CD4-positive, alpha-beta T cell (primary cell): ENCODE measurements at places on chromosomes 1 and 21.

DNA sequence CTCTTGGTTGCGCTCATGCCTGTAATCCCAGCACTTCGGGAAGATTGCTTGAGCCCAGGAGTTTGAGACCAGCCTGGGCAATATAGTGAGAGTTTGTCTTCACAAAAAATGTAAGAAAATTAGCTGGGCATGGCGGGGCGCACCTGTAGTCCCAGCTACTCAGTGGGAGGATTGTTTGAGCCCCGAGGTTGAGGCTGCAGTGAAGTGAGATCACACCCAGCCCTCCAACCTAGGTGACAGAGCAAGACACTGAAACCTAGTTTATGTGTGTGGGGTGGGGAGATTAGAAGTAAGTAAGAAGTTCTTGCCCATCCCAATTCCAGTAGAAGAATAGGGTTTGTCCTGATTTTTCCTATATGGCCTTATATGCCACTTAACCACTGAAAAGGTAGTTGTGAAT lies 2.0 kb downstream of the RPL5 start:
- no peak for DNase-seq

GRCh38 chr1:179164494-179164893 lies 65.0 kb downstream of the ABL2 start:
- no peak for DNase-seq

DNA sequence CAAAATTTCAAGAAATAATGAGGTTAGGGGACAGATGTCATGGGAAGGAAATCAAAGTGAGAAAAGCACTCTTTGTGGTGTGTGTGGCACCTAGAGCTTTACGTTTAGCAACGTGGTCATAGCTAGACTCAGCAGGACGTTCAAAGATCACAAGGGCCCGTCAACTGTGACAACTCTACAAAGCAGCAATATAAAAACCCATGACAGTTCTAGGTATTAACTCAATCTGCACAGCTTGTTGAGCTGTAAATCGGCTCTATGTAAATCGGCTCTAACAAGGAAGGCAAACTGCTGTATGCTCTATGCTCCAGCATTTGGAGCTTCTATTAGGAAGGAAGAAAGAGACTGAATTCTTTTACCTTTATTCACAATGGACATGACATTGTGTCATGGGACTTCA lies 64.8 kb downstream of the TP53BP2 start:
- no peak for DNase-seq

DNA sequence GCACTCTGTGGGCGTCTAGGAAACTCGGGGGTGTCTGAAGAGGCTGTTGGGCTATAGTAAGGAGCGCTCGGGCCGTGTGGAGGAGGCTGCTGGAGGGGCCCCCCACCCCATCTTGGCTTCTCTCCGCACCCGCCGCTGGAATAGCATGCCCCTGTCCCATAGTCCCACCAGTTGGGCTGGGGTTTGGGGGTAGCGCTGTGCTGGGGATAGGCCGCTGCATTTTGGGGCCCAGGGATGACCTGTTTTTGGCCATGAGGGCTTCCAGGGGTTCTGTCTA lies 511 bp downstream of the EFNA3 start:
- DNase-seq: no peak

DNA sequence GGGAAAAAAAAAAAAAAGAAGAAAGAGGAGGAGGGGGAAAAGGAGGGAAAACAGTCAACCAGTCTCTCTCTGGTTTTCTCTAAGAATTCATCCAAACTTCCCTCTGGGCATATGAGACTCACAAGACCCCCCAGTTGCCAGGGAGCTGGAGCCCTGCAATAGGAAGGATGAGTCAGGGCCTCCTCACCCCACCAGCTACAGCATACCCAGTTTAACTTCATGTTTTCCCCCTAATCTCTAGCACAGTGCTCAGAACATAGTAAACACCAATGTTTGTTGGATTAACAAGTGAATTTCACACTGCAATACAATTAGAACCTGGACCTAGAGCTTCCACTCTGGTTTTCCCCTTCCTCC lies 7.8 kb downstream of the F11R start:
- DNase-seq: no peak

DNA sequence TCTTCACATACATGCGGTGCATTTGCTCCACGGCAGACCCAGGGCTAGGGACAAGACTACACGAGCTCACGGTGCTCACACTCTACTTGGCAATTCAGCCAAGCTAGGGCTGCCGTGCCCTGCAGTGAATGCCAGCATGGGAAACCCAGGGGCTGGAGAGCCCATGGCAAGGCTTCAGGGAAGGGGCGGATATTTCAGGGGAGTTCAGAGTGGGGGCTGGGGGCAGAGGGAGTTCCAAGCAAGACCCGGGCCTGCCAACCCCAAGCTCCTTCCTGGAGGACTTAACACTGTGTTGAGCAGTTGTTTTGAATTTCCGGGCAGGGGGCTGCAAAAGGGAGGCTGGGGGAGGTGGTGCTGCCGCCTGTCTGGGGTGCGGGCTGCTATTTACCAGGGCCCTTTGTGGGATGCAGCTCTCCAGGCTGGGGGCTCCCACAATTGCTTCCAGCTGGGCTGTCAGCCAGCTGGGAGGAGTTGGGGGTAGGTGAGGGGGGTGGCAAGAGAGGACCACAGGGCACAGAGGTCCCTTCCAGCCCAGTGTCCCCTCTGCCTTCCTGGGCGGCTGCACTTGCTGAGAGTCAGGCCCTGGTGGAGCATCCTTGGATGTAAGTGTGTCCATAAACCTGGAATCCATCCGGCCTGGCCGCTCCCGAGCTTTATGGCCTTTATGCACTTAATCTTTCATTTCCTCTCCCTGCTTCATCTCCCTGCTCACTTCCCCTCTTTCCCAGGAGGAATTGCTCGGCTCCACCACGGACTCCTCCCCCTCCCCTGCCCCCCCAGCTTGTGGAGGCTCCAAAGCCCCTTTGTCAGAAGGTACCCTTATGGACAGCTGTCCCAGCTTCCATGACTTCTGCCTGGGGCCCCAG lies 55.8 kb upstream of the SSBP3 start:
- DNase-seq: no peak

DNA sequence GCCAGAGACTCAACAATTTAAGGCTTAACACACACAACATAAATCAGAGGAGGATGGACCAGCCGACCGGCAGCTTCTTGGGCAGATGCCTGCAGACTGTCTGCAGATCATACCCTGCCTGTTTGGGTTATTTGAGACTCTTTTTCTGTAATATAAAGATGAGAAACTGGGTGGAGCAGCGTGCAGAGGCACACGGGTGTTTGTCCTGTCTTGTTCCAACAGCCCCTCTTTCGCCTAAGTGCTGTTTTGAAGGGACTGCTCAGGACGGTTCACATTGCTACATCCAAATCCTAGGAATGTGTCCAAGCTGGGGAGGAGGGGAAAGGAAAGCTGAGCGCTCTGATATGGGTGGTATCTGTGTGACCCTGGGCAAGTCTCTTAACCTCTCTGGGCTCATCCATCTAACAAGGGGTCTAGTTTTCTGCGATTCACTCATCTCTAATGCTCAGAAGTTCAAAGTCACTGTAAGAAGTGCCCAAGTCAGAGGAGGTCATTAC lies 149.9 kb downstream of the CLIC6 start:
- no peak for DNase-seq

DNA sequence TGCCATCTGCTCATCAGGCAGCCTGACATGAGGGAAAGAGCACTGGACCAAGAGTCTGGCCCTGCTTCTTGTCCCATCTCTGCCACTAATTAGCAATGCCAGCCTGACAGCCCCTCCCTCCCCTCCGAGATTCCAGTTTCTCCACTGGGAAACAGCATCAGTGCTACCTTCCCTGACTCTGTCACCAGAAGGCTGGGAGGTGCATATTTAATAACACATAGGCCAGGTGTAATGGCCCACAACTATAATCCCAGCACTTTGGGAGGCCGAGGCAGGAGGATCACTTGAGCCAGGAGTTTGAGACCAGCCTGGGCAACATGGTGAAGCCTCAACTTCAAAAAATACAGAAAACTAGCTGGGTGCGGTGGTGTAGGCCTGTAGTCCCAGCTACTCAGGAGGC lies 41.2 kb upstream of the ZBTB40 start:
- no peak for DNase-seq
